ENCODE measurements at places on chromosomes 4 and X.

DNA sequence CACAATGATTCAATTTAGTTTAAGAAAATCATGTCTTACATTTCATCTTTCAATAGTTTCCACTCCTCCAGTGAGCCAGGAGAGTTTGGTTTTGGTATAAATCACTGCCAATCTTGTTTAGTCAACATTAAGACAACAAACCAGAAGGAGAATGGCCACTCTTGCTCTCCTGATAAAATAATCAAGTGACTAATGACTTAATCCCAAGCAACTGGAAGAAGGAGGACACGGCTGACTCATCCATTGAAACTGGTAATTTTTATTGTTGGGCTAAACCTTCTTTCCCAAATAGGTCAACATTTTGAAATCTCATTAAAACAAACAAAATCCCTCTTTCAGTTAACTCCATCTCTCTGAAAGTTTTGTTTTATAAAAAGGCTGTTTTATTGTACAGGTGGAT, 230.2 kb downstream of the CLCN4 start:
- peak; percentile 75 for DNase-seq

DNA sequence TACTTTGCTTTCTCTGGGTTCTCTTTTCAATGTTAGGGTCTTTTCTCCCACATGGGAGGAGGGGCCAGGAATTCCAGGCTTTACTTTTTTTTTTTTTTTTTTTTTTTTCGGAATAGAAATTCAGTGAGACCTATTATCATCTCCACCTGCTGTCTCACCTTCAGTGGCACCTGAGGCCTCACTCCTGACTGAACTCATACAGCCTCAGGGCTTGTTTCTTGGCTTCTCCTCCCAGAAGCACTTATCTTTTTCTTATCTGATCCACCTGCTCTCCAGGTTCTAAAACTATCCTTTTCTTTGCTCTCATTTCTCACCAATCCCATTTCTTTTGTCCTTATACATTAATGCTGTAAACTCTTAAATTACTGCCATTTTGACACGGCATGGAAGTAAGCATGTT, 117.3 kb upstream of the PPP3CA start:
- DNase-seq: no peak

DNA sequence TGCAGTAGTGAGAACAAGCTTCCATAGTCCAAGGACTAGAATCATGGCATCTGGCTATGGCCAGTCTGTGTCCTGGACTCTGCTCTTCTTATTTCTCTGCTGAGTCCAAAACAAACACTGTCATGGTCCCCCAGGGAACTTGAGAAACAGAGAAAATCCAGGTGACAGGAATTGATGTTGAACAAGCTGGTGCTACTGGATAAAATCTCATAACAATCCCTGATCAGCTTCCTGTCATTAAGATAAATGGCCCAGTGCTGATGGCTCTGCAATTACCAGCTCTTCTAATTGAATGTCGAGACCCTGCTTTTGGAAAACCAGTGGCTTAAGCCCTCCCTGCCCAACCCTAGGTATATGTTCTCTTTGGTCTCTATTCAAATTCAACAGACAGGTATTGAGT, 58.8 kb upstream of the ARHGAP36 start:
- DNase-seq: no peak

DNA sequence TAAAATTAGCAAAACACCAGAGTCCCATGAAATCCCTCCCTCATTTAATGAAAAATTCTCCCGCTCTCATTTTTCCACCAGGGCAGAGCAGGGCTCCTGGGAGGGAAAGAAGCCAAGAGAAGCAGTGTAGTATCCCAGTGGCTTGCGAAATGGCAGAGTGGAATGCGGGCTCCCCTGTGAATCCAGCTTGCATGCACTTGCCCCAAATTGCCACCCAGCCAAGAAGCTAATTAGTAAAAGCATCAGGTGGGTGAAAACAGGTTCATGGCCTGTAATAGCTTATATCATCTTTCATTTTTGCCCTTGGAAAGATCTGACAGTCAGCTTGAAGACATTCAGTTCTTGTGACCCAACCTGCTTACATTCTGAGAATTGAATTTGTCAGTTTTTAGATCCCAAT, 10.1 kb downstream of the AMOT start:
- DNase-seq: no peak

GRCh38 chr4:20196476-20196875, 55.2 kb upstream of the SLIT2 start:
- DNase-seq: peak; percentile 81

- DNase-seq: no peak
Measured at GRCh38 chr4:151882072-151882803, 121.4 kb upstream of the GATB start.

DNA sequence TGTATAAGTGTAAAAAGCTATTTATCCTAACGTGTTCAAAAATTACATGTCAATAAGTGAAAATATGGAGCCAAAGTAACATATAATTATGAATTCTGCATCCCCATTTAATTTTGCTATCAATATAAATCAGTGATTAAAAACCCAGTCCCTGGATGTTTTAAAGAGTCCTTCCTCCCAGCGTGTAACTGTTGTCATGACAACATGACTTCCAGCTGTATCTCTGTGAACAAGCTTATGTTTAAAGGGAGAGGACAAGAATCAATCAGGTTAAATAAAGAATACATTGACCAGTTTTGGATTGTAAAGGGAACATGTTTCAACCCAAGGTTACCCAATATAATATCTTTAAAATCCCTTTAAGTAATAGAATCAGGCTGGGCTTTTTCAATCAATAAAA, 219.7 kb downstream of the NSUN7 start:
- DNase-seq: no peak

Data from PC-3 (cell line).